ENCODE measurements at places on chromosomes 13 and 19.

DNA sequence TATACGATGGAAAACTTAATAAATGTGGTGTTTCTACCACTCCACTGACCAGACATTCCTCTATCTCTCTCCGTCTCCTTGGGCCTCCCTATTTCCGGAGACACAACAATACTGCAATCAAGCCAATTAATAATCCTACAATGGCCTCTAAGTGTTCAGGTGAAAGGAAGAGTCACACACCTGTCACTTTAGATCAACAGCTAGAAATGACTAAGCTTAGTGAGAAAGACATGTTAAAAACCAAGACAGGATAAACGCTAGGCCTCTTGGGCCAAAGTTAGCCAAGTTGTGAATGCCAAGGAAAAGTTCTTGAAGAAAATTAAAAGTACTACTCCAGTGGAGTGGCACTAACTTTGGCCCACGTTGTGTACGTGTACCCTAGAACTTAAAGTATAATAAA is 22.5 kb downstream of the ZDHHC20 start:
- no peak for DNase-seq

DNA sequence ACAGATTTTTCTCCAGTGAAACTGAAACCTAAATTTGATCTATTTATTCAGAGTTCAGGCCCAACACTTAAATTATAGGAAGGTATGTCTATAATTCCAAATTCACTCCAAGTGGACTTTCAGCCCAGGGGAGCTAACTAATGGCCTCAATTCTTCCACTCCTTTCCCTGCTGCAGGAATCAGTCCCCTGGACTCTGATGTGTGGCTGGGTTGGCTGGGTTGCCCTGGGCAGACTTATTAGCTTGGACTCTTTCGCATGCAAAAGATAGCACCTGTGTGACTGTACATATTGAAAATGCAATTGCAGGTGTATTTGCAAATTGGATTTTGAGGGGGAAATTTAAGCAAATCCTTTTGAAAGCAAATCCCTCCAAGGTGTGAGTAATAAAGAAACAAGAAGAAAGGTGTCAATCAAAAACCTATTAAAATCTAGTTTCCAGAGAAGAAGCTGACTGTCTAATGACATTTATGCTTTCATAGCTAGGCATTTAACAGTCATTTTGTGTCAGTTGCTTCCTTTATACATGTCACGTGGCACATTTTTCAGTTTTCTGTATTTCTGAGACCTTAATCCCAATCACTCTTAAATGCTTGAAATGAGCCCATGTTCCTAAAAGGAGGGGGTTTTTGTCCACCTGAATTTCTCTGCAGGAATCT is 42.7 kb downstream of the KLF5 start:
- no peak for DNase-seq

DNA sequence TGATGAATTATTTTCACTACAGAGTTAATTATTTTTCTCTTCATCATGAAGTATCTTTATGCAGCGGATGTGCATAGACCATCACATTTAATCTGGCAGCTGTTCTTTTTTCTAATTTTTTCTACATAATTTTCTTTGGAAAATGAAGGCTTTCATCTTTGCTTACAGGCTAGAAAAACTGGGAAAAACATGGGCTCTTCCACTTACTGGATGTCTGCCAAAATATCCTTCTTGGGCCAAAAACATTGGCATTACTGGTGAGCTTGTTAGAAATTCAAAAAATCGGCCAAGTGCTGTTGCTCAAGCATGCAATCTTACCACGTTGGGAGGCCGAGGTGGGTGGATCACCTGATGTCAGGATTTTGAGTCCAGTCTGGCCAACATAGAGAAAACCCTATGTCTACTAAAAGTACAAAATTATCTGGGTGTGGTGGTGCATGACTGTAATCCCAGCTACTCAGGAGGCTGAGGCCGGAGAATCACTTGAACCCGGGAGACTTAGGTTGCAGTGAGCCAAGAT is 176.8 kb downstream of the ZNF737 start:
- DNase-seq = no peak

- DNase-seq = peak; percentile 91
Measured at GRCh38 chr19:54231077-54231931, 8.5 kb upstream of the LILRB3 start.

- no peak for DNase-seq
Measured at GRCh38 chr13:19071161-19071936, 110.3 kb downstream of the TUBA3C start.

DNA sequence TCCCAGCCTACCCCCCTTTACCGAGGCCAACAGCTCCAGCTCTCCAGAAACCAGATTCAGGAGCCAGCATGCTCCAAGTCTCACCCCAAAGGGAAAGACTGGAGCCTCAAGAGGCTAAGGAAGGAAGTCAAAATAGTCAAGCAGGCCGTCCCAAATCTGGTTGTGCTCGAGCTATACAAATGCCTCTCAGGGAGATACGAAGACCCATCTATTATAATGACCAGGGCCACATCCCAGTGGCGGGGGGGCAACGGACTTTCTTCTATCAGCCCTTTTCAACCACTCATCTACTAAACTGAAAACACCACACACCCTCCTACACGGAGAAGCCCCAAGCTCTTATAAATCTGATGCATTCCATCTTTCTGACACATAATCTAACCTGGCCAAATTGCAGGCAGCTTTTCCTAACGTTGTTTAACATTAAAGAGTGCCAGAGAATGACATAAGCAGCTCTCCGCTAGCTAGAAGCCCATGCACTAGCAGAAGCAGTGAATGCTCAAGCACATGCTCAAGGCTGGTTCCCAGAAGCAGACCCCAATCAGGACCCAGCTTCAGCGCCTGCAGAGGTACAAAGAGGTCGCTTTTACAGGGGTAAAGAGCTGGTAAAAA is 104.6 kb upstream of the ZNF98 start:
- no peak for DNase-seq

DNA sequence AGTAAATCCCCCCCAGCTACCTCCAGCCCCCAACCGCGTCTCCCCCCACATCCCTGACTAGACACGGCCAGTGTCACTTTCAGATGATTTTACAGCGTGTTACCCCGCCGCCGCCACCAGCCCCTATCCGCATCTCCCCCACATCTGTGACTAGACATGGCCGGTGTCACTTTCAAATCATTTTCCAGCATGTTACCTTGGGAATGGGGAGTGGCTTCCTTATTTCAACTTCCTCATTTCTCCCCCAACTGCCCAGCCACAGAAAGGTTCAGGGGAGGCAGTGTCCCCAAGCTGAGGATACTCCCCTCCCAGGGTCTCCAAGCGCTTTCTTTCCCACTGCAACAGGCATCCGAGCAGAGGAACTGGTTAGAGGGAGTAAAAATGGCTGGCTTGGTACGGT is 18.4 kb downstream of the ADGRL1 start:
- DNase-seq = no peak

GRCh38 chr19:30891051-30891450 is 458.2 kb downstream of the TSHZ3 start:
- DNase-seq = no peak

- DNase-seq = no peak
Measured at GRCh38 chr13:93689333-93689732, 462.7 kb downstream of the GPC6 start.

DNA sequence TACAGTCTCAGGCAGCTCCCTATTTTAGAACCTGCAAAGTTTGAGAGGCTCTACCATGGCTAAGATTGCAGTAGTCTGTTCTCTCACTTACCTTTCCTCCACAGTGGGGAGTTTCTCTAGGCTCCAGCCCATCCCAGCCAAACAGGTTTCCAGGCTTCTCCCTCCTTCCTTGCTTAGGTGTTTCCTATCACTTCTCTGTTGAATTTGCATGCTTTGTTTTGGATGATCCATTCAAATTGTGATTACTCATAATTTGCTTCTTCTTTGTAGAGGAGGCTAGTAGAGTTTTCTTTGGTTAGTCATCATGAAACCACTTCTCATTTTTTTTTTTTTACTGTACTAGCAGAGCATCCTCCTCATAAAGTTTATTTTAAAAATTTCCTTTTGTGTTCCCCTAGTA is 1242.2 kb upstream of the MIR17HG start:
- no peak for DNase-seq

DNA sequence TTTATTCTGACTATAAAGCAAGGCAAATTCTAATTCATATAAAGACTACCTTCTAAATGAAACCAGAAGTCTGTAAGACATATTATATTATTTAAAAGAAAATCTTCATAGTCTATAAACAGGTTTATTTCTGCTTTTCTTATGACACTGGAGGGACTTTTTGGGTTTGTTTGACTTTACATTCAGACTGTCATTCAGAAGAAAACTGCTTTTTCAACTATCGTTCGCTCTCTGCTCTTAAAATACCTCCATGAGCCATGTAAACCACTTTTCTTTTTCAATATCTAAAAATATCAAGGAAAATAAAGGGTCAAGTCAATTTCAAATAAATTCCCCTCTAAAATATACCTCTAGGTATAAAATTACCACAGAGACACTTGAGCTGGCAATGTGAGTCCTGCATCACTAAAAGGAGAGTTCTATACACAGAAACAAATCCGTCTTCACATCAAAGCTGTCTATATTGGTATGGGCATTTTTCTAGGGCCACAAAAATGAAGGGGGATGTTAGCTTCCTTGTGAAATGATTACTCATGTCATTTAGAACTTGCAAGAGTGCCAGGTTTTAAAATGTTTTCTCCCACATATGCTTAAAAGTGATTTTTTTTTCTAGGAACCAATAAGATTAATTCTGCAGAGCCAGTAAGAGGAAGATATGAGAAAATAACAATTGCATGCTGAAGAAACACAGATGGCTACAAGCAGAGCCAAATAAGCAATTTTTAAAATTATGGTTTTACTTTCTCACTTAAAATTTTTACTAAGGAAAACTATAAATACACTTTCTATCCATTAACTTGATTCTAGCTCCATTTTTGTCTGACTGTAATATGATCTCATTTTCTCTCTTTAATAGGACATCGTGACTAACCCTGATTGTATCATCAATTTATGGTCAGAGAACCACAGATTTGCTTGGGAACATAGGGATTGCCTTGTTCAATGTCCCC is 181.8 kb downstream of the TBC1D4 start:
- no peak for DNase-seq

DNA sequence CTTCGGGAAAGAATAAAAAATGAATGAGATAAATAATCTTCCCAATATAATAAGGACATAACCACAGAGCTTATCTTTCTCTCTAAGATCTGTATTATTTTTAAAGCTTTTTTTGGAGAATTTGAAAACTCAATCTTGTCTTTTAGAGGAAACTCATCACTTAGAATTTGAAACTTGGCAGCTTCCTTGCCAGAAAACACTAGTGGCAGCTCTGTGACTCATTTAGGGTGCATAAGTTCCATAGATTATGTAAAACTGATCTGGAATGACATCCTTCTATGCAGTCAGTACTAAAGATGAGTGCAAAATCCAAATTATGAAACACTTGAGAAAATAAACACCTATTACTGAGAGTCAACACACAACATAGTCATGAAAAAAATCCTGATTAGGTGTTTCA is 848.0 kb downstream of the DACH1 start:
- DNase-seq = no peak

DNA sequence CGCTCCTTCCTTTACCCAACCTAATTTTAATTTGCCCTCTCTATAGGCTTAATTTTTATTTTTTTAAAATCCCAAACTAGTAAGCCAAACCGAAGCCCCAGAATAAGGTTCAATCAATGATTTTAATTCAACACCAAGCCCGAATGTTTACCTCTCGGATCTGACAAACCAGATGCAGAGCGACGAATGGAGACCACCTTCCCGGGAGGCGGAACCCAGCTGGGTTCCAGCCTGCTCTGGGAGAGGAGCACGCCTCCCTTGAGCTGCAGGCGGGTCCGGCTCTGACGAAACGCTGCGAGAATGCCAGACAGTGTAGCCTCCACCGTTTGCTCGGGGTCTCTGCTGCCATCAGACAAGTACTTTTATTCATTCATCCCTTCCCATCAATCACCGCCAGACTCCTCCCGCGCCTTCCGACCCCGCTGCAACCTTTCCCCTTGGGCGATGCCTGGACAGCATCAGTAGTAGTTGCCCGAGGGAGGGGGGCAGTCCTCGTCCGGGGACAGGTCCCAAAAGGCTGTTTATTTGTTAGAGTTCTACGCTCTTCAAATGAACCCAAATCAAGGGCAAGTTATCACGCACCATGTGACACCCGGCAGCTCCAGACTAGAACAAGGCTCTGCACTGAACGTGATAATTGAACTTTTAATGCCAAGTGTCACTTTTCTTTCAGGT is 752 bp upstream of the EDNRB start:
- DNase-seq = no peak

- no peak for DNase-seq
Measured at GRCh38 chr13:78325585-78325984, 277.8 kb downstream of the POU4F1 start.

DNA sequence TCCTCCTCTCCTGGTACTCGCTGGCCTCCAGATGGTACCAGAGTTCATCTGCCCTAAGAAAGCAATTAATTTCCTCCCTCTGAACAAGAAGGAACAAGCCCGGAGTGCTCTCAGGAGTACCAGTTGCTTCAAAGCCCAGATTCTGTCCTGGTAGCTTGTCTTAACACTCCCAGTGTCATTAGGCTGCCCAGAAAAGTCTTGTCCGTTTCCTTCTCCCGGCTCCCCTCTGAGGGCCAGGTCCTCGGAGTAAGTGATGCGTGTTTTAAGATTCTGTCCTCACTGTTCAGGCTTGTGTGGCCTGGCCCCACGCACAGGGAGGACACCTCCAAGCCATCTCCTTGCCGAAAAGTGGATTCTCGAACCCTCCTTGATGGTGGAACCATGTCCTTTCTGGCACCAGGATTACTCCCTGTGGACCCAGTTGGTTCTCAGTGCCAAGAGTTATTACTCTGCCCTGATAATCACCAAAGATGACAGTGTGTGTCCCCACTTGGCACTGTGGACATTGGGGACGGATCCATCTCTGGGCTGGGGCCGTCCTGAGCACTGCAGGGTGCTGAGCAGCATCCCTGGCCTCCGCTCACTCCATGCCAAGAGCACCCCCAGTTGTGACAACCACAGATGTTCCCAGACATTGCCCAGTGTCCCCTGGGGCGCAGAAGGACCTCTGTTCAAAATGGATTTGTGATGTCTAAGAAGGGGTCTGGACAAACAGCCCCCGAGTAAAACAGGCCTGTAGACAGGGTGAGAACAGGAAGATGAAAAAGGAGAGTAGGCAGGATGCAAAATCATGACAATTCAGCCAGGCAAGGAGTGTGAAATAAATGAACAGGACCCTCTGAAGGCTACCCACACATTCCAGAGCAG is 52.4 kb downstream of the RFX2 start:
- DNase-seq = no peak

DNA sequence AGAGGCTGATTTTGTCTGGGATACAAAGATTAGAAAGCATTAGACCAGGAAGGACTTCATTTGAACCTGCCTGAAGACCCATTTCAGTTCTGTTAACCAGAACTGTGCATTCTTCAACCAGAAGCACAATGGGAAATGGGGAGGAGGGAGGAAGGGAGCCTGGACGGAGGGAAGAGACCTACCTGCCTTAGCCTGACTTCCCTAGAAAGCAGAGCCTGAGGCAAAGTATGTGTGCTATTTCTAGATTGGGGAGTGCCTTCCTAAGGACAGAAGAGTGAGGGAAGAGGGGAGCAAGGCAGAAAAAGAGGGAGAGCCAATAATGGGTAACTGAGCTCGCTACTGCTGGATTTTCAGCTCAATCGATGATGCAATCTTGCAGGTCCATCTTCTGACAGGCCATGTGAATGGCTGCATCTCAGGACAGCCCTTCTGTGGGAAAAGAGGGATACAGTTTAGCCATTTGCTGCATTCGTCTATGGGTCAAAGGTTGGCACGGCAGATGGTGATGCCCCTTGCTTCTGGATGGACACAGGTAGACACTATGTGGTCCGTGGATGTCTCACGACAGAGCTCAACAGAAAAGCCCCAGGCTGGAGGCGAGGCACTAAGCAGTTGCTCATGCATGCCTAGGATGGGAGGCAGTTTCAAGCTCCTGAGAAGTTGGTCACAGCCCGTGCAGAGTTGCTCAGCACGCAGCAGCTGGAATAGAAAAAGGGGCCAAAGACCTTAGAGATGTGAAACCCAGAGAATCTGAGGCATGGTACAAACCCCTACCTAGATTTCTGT is 78.8 kb upstream of the UBL3 start:
- no peak for DNase-seq
